Lung microvascular endothelial cell (primary cell): ENCODE measurements at places on chromosomes 12 and 14. TPM values are rescaled to one million over a fixed set of nuclear protein-coding genes. Genes with fewer than 3 reads are reported as not detected.

- no peak for DNase-seq
These were observed 93.0 kb downstream of the SLC25A47 start for GRCh38 chr14:100416081-100416680.

DNA sequence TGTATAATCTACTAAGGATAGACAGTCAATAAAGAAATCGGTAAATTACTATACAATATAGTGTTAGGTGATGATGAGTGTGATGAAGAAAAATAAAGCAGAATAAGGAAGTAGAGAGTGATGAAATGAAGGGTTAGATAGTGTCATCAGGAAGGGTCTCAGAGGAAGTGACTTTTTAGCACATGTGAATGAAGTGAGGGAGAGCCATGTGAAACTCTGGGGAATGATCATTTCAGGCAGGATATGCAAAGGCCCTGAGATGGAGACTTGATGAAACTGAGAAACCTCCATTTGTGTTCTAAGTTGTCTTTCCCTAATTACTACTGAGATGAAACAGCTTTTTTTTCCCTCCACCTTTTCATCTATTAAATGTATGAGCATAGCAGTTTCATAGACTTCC is 19.4 kb upstream of the GNPTAB start:
- no peak for DNase-seq

GRCh38 chr12:64407342-64408223 is 3.4 kb downstream of the XPOT start:
- DNase-seq: no peak

The MSRB3 gene
- total RNA-seq: 33.8 and 44.2 TPM in 2 replicates

The PTHLH gene
- under 0.01 and 0.22 TPM in 2 replicates for total RNA-seq

The EPYC gene
- total RNA-seq: not detected in 2 replicates

GRCh38 chr14:21093018-21093417 is 5.4 kb downstream of the ZNF219 start:
- DNase-seq: no peak

DNA sequence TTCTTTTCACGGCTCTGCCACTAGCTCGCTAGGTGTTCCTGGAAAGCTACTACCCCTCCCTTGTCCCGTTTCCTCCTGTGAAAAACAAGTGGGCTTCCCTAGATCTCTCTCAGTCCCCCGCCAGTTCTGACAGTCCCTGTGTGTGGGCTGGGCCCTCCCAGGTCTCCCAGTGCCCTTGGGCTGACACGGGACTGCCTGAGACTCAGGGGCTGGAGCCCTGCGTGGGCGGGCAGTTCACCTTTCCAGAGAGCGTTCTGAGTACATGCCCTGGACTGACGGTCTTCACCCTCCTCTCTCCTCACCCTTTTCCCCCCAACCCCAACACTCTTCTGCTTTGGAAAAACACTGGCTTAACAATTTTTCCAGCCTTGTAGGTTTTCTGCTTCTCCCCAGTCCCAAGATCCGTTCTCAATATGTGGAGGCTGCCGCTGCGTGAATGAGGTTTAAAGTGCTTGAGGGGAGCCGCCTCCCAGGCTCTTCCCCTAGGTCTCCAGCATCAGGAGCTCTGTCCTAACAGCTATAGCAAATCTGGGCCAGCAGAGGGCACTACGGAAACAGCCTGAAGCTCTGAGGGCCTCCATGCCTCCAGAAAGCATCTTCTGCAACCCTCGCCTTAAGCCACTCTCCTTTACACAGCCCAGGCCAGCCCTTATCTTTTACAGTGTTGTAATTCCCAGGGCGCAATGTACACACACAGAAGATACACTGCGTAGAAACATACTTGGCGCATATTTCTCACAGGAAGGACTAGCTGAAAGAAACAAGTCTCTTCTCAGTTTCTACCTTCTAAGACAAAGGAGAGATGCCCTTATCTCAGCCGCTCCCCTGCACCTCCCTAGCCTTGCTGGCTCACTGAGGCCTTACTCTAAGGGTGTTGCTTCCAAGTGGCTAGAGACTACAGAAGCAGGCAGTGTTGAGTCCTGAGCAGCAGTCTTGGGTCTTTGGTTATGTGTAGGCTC is 10.4 kb upstream of the DCD start:
- DNase-seq: peak; percentile 43

The KRT6A gene
- total RNA-seq: not detected in 2 replicates

The RIMBP2 gene
- not detected in 2 replicates for total RNA-seq

The TBX3 gene
- 0.44 and 0.99 TPM in 2 replicates for total RNA-seq

- peak; percentile 92 for DNase-seq
These were observed 29.5 kb upstream of the RPLP0 start for GRCh38 chr12:120230326-120230973.

DNA sequence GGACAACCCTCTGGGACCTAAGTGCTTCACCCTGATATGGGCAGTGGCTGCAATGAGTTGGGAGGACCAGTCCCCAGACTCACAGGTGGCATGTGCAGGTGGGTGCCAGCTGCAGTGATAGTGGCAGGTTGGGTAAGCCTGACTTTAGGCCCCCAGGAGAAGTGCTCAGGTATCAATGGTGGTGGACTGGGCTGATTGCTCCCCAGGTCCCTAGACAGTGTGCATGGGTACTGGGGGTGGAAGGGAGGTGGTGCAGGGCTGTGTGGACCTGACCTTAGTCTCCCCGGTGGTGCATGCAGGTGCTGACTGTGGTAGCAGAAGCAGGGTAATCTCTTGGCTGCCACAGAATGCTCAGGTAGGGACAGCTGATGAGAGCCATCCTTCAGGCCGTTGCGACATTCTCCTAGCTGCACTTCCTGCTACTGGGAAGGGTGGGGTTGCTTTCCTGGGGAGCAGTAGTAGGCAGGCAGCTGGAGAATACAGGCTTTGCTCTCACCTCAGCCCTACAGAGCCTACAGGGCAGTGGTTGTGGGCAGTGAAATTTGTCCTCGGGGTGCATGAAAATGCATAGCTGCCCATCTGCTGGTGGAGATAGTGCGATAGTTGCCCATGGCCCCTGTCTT is 33.3 kb upstream of the CCND2 start:
- DNase-seq: no peak

DNA sequence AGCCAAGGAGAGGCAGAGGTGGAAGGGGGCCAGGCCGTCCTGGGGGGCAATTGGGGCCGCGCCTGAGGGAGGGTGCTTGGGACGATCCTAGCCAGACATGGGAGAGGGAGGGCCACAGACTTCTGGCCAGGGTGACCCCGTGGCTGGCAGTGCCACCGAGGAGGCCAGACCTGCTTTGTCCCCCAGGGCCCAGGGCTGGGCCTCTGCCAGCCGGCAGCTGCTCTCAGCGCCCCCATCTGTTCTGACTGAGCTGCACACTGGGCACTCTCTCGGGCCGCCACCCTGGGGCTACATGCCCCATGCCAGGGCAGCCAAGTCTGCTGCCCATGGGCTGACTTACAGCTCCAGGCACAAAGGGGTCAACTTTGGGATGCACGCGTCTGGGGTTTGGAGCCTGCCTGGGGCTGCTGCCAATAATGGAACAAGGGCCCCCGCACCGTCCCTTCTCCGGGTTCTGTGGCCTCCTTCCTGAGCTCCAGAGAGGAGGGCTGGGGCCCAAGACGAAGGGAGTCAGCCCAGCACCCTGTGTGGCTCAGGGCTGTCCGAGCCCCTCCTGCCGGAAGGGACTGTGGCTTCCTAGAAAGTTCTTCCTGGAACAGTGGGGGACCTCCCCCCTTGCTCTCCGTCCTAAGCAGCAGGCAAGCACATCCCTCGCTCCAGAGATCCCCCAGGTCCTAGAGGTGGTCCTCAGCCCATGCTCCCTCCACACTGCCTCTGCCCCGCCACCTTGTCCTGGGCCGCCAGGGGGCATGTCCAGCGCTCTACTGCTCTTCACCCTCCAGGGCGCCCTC is 1.1 kb downstream of the ADSS1 start:
- DNase-seq: peak; percentile 20

GRCh38 chr12:49824895-49825294 is 3.3 kb downstream of the NCKAP5L start:
- peak; percentile 11 for DNase-seq

GRCh38 chr12:58117201-58117600 is 175.8 kb downstream of the ATP23 start:
- no peak for DNase-seq

The DCAF4 gene
- 3.7 and 6.7 TPM in 2 replicates for total RNA-seq

GRCh38 chr12:66620688-66621087 is 58.2 kb downstream of the GRIP1 start:
- DNase-seq: no peak

DNA sequence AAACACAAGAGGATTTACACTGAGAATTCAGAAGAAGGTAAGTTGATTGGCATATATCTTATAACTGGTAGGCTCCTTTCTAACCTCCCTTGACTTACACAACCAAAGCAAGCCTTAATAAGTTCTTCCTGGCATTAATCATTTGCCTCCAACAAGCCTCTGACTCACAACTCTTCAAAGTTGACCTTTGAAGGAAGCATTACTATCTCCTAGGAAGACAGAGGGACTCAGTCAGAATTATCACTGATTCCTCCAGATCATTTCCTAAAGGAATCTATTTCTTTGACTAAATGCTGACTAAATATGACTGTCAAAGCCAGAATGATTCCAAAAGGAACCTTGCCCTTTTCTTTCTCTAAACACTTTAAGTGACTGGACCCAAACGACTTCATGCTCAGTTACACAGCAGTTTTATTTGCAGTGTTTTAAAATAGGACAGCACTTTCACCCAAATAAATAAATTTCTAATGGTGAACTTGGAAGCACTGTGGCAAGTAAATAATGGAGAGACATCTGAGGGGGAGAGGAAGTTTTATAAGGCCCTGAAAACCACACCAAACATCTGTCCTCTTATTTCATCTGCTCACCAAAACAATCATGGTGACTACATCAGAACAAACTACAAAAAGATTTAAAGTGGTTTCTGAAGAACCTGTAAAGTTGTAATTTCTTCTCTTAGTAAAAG is 128.2 kb downstream of the KLHL28 start:
- no peak for DNase-seq

The KLHL33 gene
- under 0.01 TPM in 2 replicates for total RNA-seq

DNA sequence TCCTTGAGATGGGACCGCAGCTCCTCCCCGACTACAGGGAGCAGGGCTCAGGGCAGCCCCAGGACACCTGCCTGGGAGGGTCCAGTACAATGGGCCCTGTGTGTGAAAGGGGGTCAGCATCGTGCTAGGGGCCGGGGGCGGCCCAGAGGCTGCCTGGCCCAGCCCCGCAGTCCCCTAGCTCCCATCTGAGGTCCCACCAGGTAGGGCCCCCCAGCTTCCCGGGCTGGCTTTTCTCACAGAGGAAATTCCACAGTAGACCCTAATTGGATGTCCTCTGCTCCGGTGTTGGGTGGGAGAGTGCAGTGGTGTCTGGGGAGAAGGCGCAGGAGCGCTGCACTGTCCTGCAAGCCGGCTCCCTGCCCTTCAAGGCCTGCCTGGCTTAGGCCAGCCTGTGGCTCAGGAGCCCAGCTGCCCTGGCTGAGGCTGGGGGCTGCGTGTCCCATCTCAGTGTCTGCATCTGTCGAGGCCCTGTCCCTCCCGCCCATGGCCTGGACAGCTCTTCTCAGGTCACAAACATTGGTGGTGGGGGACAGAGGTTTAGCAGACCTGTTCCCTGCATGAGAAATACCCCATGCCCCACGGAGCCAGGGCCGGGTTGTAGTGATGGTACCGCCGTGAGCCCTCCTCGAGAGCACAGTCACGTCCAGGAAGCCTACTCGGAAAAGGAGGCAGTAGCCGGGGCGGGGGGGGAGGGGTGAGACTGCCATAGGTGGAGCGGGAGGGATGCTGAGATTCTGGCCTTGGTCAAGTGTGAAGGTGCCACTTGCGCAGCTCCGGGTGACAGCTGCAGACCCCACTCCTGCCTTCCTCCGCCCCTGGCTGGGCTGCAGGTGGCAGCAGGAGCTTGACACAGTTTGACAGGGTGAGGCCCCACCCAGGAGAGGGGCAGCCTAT is 11.6 kb downstream of the HIP1R start:
- DNase-seq: no peak

DNA sequence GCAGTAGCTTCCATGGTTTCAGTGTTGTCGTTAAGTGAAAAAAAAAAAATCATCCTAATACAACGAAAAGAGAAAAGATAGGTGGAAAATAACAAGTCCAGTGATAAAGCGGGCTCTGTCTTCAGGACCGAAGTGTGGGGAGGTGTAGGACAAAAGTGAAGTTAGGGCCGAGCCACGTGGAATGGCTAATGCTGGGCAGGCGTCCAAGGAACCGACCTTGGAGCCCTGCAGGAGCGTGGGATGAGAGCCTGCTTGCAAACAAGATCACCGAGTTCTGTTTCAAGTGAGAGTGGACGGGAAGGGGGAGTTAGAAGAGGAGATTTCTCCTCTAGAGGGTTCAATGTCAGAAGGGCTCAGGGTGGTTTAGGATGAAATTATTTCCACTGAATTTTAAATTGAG is 22.2 kb downstream of the A2ML1 start:
- DNase-seq: no peak

GRCh38 chr12:64810831-64811230 is 13.6 kb upstream of the TBC1D30 start:
- no peak for DNase-seq

GRCh38 chr14:75811872-75812499 is 150.9 kb downstream of the TTLL5 start:
- peak; percentile 8 for DNase-seq

- DNase-seq: no peak
These were observed 194.0 kb downstream of the SSPN start for GRCh38 chr12:26389343-26389742.

The SRGAP1 gene
- 1.3 and 2.2 TPM in 2 replicates for total RNA-seq

DNA sequence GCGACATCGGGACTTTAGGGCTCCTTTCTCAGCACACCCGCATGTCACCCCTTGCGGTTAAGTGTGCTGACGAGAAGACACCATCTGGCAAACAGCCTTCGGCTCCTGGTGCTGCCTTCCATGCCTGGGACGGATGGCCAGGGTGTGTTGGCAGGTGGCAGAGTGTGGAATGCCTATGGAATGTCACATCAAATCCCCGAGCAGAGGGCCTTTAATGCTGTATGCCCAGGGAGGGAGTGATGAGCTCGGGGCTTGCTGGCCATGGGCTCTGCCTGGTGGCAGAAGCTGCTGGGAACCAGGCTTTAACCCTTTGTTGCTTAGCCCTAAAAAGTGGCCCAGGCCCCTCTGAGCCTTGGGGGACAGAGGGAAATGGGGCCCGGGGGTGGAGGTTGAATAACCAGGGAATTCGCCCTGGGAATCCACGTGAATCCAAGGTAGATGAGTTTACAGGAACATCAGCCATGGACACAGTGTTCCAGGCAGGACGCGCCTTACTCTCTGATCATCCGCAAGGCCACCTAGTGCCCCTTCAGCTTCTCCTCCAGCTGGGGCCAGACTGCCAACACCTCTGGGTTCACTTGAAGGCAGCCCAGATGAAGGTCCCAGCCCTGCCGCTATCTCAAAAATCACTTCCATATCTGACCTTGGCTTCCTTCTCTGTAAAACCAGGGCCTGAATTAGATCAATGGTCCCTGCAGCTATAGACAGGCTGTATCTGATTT is 17.4 kb downstream of the FAM181A start:
- DNase-seq: no peak

The CCDC60 gene
- not detected in 2 replicates for total RNA-seq

DNA sequence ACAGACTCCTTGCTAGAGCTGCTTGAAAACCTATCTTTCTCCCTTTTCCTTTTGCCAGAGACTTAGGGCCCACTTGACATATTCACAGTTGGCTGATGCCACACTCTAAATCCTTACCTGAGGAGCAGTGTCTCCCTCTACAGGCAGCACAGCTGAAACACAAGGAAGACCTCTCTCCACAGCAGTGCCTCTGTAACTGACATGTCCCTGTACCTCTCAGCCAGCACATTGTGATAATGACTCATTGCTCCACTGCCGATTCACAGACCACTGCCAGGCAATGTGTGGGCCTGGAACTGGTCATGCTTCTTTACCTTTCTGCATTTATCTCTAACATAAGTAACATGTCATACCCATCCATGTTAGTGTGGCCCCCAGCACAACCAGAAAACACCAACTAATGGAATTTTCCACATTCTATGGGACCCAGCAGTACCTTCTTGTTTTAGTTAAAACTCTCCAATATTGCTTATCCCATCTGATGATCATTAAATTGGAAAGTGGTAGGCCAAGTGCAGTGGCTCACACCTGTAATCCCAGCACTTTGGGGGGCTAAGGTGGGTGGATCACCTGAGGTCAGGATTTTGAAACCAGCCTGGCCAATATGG is 56.5 kb downstream of the GTF2A1 start:
- peak; percentile 77 for DNase-seq
